ENCODE measurements at places on chromosomes 6 and 20.

DNA sequence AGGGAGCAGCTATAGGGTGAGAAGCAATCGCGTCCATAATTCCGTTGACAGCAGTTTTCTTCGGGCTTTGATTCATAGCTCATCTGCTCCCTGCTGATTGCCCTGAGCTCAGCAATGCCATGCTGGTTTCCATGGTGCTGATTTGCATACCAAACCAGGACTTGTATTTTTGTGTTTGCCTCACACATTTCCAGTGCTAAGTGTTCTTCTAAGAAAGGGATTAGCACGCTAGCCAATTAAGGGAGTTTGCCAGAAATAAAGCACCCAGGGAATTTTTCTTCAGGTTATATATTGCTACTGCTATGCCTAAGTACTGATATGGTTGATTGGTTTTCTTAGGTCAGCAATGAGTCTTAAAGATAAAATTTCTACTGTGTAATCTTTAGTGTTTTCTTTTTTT is 177.6 kb downstream of the PLCB1 start:
- no peak for DNase-seq

GRCh38 chr20:38239441-38239840 is 21.1 kb downstream of the KIAA1755 start:
- DNase-seq, result no peak

DNA sequence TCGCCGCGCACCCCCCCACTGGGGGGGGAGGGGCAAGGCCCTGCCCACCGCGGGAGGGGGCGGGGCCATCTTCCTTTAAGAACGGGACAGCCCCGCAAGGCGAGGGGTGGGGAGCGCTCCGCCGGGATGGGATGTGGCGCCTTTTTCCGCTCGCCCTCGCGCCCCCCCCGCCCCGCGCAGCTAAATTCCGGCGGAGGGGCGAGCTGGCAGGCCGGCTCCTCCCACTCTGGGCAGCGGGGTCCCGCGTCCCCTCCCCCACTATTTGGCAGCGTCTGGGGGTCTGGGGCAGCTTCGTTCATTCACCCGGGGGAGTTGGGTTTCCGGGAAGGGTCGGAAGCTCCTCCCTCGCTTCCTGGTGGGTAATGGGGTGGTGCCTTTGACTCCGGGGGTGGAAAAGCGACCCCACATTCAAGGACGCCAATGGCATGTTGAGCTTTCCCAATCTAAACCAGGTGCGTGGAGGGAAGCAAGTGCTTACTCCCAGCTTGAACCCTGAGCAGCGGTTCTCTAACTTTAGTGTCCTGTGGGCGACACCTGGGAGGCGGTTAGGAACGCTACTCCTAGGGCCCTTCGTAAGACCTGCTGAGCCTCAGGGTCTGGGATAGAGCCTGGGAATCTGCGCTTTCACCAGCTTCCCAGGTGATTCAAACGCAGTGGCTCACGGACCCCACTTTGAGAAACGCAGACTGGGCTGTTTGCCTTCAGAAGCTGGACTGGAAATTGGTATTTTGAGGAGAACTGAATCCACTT is 927 bp downstream of the ASXL1 start:
- peak; percentile 83 for DNase-seq

- no peak for DNase-seq
Observed at GRCh38 chr6:133773776-133774175, 115.1 kb upstream of the TCF21 start.

GRCh38 chr20:17317341-17317740 is 90.5 kb downstream of the PCSK2 start:
- no peak for DNase-seq

DNA sequence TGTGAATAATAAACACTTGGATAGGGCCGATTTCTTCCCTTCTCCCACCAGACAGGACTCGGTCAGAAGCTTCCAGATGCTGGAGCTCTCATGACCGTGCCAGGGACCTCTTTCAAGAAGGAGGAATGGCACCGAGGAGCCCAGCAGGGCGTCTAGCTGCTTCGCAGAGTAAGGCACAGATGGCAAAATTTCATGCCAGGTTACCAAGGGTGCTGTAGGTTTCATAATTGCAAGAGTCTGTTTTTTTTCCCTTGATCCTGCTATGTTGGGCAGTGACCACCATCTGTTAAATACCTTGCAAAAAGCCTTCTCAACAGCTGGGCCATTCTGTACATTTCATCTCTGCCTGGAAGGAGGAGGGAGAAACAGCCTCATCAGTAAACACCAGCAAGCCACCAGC is 111.8 kb downstream of the EDN3 start:
- no peak for DNase-seq

All from activated CD4-positive, alpha-beta memory T cell treated with anti-CD3 and anti-CD28 coated beads for 36 hours (primary cell).